ENCODE measurements at places on chromosomes 12 and 14.

DNA sequence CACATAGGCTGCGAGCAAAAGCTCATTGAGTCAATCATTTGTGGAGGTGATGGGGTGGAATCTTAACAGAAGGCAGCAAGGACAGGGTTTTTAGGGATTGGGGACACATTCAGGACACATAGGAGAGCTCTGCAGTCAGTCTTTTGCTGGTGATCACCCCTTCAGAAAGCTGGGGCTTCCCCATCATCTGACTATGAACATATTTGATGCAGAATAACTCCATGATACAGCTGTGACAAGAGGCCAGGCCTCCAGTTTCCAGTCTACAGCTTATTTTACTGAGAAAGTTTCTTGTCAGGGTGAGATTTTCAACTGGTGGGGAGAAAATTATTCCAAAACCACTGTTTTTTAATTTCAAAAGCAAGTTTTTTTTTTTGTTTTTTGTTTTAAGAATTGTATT lies 134.2 kb downstream of the TMEM30B start:
- DNase-seq: no peak

DNA sequence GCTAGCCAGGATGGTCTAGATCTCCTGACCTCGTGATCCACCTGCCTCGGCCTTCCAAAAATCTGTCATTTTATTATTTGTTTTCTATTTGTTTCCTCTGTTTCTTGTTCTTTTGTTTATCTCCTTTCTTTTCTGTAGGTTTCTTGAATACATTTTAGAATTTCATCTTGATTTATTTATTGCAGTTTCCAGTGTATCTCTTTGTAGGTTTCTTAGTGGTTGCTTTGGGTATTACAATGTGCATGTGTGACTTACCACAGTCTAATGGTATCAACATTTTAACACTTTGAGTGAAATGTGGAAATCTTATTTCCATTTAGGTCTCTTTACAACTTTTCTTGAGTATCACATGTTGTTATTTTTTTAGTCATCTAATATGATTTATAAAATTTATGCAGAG lies 29.9 kb upstream of the MUCL1 start:
- no peak for DNase-seq

DNA sequence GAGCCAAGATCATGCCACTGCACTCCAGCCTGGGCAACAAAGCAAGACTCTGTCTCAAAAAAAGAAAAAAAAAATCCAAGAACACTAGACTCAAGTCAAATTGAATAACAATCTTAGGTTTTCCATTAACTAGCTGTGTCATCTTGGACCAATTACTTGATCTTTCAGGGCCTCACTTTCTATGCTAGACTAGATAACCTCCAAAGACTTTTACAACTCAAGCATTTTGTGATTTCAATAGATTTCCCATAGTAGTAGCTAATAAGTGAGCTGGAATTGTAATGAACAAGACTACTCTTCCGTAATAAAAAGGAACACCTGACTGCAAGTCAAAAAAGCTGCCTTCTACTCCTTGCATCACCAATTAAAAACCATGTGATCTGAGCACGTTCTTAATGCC lies 127.0 kb upstream of the SSTR1 start:
- no peak for DNase-seq

GRCh38 chr12:28876196-28876798 lies 272.8 kb upstream of the FAR2 start:
- DNase-seq: no peak

DNA sequence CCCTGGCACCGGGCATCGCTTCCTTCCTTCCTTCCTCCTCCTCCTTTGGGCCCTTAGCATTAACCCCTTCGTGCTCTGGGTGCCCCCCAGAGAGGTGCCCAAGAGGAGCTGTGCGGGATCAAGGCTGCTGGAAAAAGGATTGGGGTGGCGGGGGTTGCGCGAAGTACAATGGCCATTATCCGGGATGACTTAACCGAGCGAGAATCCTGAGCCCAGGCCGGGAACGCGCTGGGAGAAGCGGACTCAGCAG lies 2.8 kb downstream of the DHH start:
- no peak for DNase-seq

GRCh38 chr14:50366589-50366988 lies 30.1 kb downstream of the CDKL1 start:
- DNase-seq: no peak

GRCh38 chr12:100698518-100698917 lies 96.1 kb upstream of the ANO4 start:
- DNase-seq: no peak

GRCh38 chr12:116265351-116266147 lies 11.9 kb downstream of the MED13L start:
- DNase-seq: no peak

DNA sequence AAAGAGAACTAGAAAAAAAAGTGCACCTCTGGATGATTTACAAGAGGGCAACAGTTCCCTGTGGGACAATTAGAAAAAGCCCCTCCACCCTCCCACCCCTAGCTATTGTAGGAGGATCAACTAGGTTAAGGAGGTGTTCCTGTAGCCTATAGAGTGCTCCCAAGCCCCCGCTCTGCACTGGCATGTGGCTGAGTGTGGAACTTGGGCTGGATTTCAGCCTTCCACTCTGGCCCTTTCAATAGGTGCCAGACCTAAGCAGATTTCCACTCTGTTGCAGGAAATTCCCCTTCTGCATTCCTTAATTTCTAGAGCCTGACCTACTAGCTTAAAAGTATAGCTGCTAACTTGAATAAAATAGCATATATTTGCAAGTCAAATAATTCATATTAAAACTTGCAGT lies 2.8 kb downstream of the NFATC4 start:
- no peak for DNase-seq

DNA sequence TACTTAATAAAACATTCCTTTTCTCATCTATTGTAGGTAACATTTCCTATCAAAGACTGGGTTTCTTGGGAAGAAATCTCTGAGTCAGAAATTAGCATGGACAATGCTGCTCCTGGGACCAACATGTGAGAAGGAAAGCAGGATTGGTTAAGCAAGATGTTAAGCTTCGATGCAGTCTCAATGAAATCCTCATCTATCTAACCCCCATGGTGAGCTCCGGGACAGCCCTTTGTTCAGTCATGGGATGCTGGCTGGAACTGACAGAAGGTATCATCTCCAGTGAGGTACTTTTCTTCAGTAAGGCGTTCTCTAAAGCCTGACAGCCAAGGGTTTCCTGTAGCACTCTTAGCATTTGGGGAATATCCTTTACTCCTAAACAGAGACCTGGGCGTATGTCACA lies 82.8 kb upstream of the SINHCAF start:
- no peak for DNase-seq

DNA sequence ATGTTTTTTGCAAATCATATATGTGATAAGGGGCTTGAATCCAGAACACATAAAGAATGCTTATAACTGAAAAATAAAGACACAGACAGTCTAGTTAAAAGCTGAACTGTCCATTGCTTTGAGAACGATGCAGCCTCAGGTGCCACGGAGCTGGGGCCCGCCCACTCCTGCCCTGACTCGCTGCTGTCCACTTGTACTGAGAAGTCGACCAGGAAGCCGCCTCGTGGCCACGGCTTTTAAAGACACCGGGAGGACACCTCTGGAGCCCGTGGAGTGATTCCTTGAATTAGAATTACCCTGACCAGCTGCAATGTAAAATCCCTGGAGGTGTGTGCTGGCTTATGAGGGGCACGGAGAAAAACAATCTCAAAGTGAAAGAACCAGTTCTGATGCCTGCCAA lies 23.9 kb upstream of the TEX22 start:
- DNase-seq: no peak

GRCh38 chr12:130195776-130196175 lies 33.5 kb downstream of the FZD10 start:
- no peak for DNase-seq

GRCh38 chr14:76657846-76658245 lies 103.4 kb upstream of the VASH1 start:
- no peak for DNase-seq

- no peak for DNase-seq
Measured at GRCh38 chr14:78605897-78606500, 435.8 kb downstream of the NRXN3 start.

DNA sequence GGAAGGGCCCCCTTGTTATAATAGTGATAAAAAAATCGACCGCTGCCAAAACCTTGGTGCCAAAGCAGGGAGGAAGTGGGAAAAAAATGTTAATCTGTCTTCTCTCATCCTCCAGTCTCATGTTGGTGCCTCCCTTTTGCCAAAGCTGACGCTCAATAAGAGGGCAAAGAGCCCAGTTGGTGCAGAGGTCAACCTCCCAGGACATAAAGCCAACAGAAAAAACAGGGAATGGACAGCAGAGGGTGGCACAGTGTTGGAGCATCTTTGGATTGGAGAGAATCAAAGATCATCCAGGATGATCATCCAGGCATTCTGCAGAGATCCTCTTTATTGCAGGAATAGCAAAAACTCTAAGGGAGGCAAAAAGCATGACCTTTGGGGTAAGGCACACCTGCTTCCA lies 9.8 kb upstream of the TTC9 start:
- no peak for DNase-seq

DNA sequence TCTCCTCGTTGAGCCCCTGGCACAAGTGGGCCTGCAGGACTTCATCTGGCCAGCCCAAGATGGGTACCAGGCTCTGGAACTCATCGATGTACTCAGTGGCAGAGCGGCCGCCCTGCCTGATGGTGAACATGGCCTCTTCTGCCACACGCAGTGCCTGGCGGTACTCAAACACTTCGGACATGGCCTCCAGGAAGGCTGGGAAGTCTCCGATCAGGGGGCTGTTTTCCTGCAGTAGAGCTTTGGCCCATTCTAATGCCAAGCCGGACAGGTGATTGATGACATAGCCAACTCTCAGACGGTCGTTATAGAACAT lies 19.8 kb downstream of the RTL1 start:
- DNase-seq: no peak

GRCh38 chr12:53696285-53696654 lies 20.4 kb upstream of the ATP5MC2 start:
- peak; percentile 53 for DNase-seq

DNA sequence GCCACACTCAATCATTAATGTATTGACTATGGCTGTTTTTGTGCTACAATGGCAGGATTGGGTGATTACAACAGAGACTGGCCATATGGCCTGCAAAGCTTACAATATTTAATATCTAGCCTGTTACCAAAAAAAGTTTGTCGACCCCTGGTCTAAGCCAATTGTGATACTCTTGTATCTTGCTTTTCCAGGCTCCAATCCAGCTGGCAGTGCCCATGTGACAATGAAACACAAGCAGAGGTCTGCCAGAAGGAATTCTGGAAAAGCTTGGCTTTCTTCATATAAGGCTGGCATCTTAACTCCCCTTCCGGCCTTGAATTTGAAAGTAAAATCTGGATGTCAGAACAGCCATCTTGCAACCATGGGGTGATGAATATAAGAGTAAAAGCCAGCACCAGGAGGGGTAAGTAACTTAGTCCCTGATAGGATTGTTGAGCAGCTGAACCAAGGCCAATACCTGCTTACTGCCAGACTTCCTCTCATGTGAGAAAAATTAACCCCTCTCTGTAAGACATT lies 458.7 kb downstream of the TMTC2 start:
- no peak for DNase-seq

DNA sequence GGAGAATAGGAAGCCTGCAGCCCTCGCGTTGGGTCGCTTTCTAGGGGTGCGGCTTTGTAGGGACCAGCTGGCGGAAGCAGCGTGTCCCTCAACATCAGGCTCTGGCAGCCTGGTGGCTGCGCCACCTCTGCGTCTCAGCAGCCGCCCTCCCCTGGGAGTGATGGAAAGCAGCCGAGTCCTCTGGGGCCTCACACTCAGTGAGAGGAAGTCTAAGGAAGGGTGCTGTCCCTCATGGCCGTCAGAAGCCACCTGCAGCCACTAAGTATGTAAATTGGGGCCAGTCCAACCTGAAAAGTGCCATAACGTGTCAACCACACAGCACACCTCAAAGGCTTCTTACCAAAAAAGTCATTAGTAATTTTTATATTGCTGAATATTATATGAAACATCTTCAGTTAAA lies 80.3 kb downstream of the WDR20 start:
- no peak for DNase-seq

GRCh38 chr14:104224131-104224505 lies 85.7 kb downstream of the KIF26A start:
- DNase-seq: no peak

- no peak for DNase-seq
Measured at GRCh38 chr14:22380571-22381407, 208.2 kb downstream of the DAD1 start.

- no peak for DNase-seq
Measured at GRCh38 chr12:108410689-108411088, 71.6 kb upstream of the CMKLR1 start.

DNA sequence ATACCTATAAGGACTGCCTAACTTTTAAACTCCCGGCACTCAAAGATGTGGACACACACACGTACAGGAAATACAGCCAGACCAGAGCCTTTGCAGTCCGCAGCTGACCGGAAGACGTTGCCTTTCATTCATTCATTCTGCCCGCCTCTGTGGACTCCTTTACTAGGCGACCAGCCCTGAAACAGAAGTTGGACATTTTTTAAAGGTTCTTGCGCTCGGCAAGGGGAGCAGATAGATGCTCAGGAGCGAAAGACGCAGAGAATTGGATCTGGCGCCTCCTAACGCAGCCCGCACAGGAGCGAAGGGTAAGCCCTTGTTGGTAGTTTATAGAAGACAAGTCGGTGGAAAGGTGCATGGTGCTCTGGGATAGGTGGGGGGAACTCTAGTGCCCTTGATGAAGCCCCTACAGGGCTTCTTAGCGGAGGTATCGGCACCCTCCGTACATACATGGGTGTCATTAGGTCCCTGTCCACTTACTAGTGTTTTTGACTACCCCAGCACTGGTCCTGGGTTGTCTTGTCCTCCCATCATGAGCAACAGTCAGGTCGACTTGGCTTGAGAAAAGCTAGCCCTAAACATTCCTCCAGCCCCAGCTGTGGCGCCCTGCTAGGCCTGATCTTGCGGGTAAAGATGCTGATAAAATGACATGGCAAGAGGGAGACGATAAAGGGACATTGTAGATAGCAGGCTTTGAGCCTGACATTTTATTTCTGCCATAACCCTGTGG lies at the start of gene KDM2B:
Gene KDM2B (minus strand): TSS at position 65 of the 727 bp plus-strand sequence. CDS start 112 bp downstream, outside the sequence.
- DNase-seq: no peak

GRCh38 chr14:92670160-92670559 lies 78.3 kb downstream of the LGMN start:
- DNase-seq: no peak

DNA sequence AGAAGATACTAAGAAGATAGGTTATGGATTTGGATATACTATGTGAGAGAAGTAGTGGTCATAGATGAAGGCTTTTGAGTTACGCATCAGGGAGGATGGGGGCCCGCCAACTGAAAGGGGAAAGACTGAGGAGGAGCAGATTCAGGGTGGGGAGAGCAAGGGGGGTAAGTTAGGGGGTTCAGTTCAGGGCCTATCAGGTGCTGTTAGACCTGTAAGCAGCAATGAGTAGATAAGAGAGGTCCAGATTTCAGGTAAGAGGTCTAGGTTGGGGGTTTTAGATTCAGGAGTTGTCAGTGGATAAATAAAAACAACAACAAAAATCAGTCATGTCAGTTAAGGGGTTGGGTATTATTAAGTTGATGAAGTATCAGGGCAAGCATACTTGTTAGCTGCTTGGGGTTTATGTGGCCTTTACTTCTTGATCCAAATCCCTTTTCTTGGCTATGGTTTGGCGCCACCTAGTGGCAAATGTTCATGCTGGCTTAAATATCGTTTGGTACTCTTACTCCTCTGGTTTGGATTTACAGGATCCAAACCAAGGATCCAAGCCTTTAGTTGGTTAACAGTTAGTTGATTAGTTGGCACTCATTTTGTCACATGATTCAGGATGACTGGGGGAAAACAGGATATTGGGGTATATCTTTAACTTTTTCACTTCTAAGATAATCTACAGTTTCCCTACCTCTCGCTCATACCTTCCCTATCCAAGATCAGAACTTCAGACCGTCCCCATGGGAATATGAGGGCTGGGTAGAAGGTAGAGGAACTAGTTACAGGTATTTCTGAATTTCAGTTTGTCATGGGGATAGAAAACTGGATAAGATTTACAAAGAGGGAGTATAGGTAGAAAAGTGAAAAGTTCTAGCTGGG lies 65.1 kb downstream of the PCNX1 start:
- DNase-seq: peak; percentile 74
